Activated effector memory CD4-positive, alpha-beta T cell treated with anti-CD3 and anti-CD28 coated beads, Interleukin-2, amount 50 U/mL, for 16 hours (primary cell): ENCODE measurements at places on chromosomes 2 and 18.
A peak's percentile ranks its signal among the peaks of the same experiment; 100 is the strongest.

DNA sequence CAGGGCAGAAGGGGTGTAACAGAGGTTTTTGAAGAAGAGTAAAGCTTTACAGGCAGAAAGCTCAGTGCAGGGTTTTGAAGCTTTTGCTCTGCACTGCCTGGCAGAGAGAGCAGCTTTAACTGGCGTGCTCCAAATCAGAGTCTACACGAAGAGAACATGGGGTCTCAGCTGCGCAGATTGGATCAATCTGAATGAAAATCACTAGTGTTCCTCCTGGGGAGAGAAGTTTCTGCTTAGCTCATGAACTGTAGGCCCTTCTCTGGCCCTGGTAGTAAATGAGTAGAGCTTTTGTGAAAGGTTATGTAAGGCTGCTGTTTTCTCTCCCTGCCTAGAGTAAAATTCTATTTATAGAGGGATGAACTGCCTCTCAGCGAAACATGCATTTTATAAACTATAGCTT is 13.6 kb downstream of the DCC start:
- DNase-seq, result no peak

GRCh38 chr2:43080571-43081021 is 145.8 kb downstream of the ZFP36L2 start:
- DNase-seq, result peak; percentile 57

GRCh38 chr18:76604935-76605240 is 109.8 kb upstream of the ZNF516 start:
- no peak for DNase-seq

DNA sequence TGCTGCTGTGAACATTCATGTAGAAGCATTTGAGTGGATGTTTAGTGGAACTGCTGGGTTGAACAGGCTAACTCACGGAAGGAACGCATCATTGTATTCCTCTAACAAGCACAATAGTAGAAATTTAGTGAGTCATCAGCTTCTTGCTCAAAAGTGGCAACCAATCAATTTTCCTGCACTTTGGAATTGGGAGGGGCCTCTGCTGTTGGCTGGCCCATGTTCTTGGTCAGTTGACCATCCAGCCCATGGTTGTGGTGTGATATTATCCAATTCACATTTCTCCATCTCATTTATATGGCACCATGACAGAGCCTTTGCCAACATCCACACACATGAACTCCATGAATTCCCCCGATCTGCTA is 95.0 kb downstream of the TNFRSF11A start:
- DNase-seq, result peak; percentile 66
